ENCODE measurements at places on chromosomes 11 and 22.

DNA sequence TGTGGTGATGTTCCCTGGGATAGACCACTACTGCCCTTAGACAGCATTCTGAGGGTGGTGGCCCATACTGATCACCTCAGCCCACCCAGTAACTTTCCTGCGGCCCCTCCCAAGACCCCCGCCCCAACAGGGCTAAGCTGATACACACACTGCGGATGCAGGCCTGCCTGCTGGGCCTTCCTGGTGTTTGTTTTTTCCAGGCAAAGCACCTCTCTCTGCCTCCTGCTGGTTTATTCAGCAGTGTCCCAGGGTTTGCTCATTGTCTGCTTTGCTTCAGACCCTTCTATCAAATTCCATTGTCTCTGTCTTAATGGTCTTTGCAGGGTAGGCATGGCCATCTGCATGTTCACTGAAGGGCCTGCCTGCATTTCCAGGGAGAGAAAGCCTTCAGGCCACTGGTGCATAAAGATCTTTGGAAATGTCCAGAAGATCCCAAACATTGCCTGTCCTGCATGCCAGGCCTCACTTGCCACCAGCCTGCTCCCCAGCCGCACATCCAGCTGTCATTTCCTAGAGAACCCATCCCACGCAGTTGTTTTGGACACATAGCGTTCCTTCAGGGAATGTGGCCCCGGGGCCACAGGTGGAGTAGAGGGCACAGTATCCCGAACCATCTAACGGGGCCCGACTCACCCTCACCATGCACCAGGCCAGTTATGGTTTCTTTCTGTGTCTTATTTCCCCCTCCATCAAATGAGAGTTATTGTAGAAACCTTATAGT is 50.2 kb downstream of the BCR start:
- no peak for DNase-seq

DNA sequence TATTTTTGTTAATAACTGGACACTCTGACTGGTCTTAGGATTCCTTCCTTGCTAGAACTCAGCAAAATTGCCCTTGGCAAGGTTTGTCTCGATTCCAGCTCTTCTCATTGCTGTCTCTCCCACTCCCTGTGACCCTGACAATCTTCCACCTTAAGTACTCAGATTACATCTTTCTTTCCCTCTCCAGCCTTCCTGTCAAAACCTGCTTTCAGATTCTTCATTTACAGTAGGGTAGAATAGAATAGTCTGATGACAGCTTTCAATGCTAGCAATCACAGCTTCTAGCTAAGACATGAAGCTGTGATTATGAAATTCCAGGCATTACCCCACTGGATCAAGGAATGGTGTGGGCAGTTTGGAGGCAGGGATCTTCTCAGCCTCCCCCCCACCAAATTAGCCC is 39.2 kb upstream of the LMO2 start:
- no peak for DNase-seq

- DNase-seq: no peak
Observed at GRCh38 chr11:83662494-83662893, 376.3 kb upstream of the CCDC90B start.

DNA sequence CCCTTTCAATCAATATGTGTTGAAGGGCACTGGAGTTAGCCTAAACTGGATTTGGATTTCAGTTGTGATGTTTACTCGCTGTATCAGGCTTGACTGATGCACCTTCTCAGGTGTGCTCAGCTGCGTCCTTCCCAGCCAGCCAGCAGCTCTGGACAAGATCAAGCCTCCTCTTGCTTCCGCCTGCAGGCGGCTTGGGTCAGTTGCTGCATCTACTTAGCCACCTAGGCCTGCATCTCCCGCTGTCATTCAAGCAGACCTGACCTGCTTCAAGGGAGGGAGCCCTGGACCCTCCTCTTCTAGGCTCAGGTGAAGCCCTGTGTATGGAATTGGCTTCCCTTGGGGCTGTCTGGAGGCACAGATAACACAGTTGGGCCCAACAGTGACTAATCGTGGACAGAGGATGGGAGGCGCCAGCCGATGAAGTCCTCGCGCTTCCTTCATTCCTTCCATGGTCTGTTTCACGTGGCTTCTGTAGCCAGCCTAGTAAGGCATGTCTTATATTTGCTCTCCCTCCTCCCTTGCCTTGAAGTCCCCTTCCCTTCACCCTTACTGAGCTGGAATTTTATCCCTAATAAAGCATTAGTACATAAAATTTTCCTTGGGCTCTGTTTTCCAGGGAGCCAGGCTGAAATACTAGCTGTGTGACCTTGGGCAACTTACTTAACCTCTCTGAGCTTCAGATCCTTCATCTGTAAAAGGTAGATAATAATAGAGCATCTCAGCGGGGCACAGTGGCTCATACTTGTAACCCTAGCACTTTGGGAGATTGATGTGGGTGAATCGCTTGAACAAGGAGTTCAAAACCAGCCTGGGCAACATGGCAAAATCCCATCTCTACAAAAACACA is 2.1 kb upstream of the LHFPL7 start:
- DNase-seq: no peak

- no peak for DNase-seq
Observed at GRCh38 chr11:27319072-27319471, 43.9 kb downstream of the CCDC34 start.

DNA sequence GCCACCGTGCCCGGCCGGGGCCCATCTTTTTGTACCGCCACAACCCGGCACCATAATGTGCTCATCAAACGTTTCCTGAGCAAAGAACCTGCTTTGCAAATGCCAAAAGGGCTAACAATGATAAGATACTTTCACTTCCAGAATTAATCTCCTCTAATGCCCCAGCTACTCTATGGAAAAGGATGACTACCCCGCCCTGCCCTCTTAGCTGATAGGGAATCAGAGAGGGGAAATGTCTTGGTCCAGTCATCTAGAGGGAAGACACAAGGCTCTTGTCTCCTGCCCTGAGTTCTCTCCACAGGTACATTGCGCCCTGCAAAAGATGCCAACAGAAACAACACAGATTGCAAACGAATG is 586 bp downstream of the TTLL1 start:
- no peak for DNase-seq

- no peak for DNase-seq
Observed at GRCh38 chr11:37108436-37109285, 510.6 kb upstream of the RAG2 start.

GRCh38 chr11:124800226-124800929 is at the start of gene MSANTD2:
Gene MSANTD2, minus strand, starts transcription at chr11:124800406. Its CDS starts 26 bp downstream, at chr11:124800380.
- DNase-seq: peak; percentile 64

DNA sequence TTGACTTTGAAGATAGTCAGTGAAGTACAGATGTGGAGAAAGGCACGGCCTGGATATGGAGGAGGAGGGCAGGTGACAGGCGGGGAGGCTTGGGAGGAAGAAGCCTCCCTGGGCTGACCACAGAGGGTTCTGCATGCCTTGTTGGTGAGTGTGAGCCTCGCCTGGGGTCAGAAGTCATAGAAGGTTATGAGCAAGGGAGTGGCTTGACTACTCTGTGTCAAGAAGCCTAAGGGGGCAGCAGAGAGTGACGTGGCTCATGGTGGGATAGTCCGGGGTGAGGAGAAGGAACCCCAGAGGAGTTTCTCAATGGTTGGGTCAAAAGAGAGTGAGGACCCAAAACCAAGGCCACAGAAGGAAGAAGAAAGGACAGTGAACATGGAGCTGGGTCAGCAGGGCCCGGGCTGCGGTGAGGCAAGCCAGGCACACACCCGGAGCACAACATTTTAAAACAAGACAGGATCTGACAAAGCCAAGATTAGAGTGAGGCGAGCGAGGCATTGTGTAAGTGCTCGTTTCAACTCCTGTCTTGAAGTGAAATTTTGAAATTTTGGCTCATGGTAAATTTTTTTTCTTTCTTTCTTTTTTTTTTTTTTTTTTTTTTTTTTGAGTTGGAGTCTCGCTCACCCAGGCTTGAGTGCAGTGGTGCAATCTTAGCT is 31.9 kb downstream of the PDGFB start:
- no peak for DNase-seq

GRCh38 chr11:114208377-114208776 is 87.8 kb upstream of the NNMT start:
- no peak for DNase-seq

- DNase-seq: no peak
Observed at GRCh38 chr11:65851083-65851579, 6.8 kb downstream of the CFL1 start.

DNA sequence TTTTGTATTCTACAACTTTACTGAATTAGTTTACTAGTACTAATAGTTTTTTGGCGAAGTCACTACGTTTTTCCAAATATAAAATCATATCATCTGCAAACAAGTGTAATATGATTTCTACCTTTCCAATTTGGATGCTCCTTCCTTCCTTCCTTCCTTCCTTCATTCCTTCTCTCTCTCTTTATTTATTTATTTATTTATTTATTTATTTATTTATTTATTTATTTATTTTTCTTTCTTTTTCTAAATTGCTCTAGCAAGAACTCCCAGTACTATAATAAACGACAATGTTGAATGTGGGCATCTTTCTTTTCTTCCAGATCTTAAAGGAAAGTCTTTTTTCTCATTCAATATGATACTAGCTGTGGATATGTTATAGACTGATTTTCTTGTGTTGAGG is 656.0 kb upstream of the LUZP2 start:
- DNase-seq: no peak

- DNase-seq: no peak
Observed at GRCh38 chr11:114416441-114416961, 16.0 kb downstream of the RBM7 start.
